PC-9 (cell line): ENCODE measurements at places on chromosomes 16 and 17.

DNA sequence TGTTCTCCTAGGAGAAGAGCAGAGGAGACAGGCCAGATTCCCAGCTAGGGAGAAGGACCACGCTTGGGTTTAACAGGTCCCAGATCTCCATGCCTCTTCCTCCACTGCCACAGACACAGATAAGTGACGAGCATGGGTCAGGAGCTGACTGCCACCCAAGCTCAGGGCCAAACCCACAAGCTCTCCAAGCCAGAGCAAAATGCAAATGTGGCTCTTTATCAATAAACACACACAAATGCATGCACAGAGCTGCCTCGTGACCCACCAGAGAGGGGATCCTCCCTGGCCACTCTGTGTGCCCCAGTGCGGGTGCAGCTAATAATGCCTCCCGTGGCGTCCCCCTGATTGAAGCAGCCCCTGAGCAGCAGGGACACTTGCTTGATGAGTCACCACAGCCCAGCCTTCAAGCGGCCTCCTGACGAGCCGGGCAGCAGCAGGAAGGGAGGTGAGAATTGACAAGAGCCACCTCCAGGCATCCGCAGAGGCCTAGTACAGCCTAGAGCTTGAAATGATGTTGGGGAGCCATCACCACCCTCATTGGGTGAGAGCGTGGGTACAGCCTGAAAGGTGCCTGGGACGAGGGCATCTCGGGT is 143.9 kb downstream of the CCDC182 start:
- DNase-seq = no peak

GRCh38 chr17:29825604-29826003 is 104.4 kb downstream of the SSH2 start:
- DNase-seq = no peak

DNA sequence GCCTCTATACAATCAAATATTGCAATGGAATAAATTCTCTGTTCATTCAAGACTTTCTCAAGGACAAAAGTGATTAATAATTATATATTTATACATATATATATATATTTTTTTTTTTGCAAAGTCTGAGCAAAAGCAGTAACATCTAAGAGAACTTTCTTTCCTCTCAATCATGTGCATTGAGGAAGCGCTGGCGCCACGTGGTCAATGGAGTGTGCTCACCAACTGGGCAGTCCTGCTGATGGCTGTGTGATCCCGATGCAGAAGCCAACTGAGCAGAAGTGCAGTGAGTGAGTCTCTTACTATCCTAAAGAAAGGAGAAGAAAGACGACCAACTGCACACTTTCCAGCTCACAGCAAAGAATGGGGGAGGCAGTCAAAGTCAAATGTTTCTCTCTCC is 37.2 kb upstream of the ULK2 start:
- no peak for DNase-seq

DNA sequence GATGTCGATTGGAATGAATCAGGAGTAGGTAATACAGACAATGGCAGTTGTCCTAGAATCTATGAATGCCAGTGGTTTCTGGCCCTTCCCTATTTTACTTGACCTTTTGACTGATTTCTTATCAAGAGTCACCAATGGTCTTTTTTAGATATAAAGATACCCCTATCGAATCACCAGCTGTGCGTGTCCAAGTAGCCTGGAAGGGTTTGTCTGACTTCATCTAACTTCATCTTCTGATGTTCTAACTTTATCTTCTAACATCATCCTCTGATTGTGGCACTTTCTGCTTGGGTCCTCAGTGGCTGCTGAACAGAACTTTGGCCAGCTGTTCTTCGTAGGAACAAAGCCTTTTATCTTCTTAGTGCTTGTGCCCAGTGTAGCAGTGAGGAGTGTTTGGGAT is 129.7 kb downstream of the MSI2 start:
- no peak for DNase-seq

- peak; percentile 48 for DNase-seq
These were observed 24.9 kb upstream of the CRYM start for GRCh38 chr16:21302898-21303528.
